SHP77 (cell line): ENCODE measurements at places on chromosomes 7 and 10.

GRCh38 chr10:58158806-58159205, 108.9 kb downstream of the IPMK start:
- DNase-seq: no peak

GRCh38 chr10:85849315-85849714, 517.3 kb downstream of the GRID1 start:
- no peak for DNase-seq

DNA sequence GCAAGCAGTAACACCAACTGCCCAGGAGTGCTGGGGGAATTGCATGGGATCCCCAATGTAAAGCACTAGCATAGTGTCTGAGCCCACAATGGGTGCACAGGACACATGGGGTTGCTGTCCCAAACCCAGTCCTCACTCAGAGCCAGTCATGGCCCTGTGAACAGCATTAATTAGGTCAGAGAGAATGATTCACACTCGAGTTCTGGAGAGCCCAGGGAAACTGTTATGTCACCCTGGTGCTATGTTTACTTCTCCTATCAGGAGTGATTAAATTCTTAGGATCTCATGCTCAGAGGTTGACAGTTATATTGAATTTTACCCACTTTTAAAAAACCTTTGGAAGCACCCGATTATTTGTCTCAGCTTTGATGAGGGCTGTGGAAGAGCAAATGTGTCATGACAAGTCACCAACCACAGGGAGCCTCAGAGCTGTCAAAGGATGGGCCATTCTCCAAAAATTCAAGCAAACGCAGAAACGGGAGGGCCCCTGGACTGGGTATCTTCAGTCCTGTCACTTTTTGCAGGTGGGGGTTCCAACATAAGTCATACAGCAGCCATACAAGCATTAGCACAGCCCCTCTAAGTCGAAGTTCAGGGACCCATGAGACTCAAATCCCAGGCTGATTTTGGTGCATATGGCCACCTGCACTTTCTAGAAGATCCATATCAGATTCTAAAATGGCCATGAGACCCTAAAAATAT, 1.3 kb upstream of the RASSF4 start:
- no peak for DNase-seq

GRCh38 chr7:79610313-79610712, 156.8 kb upstream of the MAGI2 start:
- no peak for DNase-seq
